Peyer's patch (tissue), 4 donors: ENCODE measurements at places on chromosomes 1 and 21. TPM values are rescaled to one million over a fixed set of nuclear protein-coding genes. Genes with fewer than 3 reads are reported as not detected.

Gene TTLL7
- total RNA-seq, result 3.5 TPM

- H3K27ac ChIP-seq, result no peak overlapping the region
- H3K36me3 ChIP-seq, result no peaks in the 10 kb centered on the region
- H3K27me3 ChIP-seq, result no peaks in the 10 kb centered on the region
- DNase-seq, result no peak
- no peaks in the 10 kb centered on the region for H3K4me1 ChIP-seq
- no peak overlapping the region for H3K4me3 ChIP-seq
Observed at GRCh38 chr1:90220941-90221693, 226.2 kb downstream of the ZNF326 start.

DNA sequence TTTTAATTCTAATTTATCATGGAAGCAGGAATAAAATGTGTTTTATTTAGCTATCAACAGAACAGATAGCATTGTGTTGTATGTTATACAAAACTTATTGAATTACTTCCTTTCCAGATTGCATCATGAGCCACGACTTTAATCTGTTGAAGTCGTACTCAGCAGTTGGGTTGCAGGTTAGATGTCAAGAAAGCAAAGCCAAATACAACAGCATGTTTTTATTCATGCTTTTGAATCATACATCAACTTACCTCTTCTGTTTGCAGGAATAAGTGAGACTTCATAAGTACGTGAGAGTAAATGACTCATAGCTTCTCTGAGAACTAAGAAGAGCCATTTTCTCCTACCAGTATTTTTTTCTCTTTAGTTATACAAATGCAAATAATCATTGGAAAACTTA, 110.8 kb upstream of the ADGRL4 start:
- no peak overlapping the region for H3K4me3 ChIP-seq
- no peak overlapping the region for H3K27ac ChIP-seq
- DNase-seq, result no peak
- no peaks in the 10 kb centered on the region for H3K27me3 ChIP-seq
- no peaks in the 10 kb centered on the region for H3K36me3 ChIP-seq
- H3K4me1 ChIP-seq, result no peaks in the 10 kb centered on the region

DNA sequence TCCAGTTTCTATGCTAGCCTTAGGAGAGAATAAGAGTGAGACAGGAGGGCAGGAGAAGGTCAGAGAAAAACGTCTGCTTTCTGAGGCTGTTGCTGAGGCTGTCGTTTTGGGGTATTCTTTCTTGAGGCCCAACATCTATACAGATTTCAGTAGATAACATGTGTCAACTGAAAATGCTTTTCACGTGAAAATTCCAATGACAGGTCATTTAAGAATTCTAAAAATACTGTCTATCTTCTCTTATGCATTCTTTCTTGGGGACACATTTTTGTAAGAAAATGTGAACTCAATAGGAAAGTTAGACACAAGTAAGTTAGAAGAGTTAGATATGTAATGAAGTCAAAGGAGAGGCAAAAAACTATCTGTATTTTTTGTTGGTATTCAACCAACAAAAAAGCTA, 150.8 kb downstream of the TGFB2 start:
- no peaks in the 10 kb centered on the region for H3K27me3 ChIP-seq
- H3K27ac ChIP-seq, result no peak overlapping the region
- H3K36me3 ChIP-seq, result no peaks in the 10 kb centered on the region
- no peaks in the 10 kb centered on the region for H3K4me1 ChIP-seq
- DNase-seq, result no peak
- H3K4me3 ChIP-seq, result no peak overlapping the region
